ENCODE measurements at places on chromosomes 13 and 19.

DNA sequence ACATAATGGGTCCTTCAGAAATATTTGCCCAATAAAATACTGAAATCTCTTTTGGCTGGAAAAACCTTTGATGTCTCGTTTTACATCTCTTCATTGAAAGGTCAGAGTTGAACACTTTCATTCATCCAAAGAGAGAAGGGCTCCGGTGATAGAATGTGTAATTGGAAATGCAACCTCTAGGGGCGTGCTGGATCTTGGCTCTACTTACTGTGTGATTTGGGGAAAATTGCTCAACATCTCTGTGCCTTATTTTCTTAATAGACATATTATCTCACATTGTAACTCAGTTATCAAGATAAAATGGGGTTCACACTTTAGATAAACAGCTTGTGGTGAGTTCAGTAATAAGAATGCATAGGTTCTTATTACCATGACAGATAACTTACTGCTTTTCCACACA is 1444.1 kb downstream of the SLITRK5 start:
- no peak for DNase-seq

- no peak for DNase-seq
Measured at GRCh38 chr19:50292216-50292827, 36.9 kb downstream of the KCNC3 start.

- no peak for DNase-seq
Measured at GRCh38 chr13:75321084-75321483, 160.9 kb downstream of the TBC1D4 start.

DNA sequence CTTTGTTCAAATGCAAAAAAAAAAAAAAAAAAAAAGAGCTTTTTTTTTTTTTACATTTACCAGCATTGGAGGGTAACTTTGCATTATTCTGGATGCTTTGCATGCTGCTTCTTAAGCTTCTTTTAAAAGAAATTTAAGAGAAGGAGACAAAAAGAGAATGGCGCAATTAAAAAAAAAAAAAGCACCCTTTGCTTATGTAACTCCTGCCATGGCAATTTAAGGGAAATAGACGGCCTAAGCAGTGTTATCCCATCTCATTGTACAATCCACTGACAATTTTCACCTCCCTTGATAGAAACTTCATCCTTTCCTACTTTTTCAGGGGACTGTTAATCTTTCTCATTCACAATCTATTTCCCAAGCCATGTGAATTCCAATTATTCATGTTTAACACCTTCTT is 129.8 kb downstream of the KCTD12 start:
- no peak for DNase-seq

DNA sequence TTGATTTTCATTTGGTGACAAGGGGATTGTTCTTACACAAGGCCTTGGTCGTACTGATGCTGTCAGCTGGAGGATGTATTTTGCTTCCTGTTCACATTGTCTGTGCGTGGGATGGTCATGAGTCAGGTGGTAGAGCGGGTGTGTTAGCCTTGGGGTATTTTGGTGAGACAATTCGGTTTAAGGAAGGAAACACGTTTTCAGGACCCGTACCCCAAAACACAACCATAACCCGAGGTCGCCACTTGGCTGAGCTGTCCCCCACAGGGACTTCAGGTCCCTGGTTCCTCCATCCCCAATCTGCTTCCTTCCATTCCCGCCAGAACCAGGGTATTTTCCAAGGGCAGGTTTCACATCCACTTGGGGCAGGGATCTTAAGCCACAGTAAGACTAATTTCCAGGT is 15.0 kb downstream of the MYO9B start:
- peak; percentile 56 for DNase-seq

- DNase-seq: no peak
Measured at GRCh38 chr13:29484236-29484635, 111.3 kb downstream of the SLC7A1 start.

DNA sequence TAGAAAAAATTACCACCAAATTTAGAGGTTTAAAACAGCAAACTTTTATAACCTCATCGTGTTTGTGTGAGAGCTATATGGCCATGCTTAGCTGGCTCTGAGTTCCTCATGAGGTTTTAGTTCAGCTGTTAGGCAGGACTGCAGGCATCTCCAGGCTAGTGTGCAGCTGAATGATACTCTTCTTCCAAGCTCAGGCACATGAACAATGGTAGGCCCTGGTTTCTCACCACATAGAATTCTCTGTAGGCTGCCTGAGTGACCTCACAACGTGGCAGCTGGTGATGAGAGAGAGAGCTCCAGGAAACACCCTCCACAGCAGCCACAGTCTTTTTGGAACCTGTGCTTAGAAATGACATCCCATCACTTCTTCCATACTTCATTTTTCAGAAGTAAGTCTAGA is 540.6 kb upstream of the MIR17HG start:
- no peak for DNase-seq

- no peak for DNase-seq
Measured at GRCh38 chr13:32988608-32989289, 27.5 kb upstream of the KL start.

DNA sequence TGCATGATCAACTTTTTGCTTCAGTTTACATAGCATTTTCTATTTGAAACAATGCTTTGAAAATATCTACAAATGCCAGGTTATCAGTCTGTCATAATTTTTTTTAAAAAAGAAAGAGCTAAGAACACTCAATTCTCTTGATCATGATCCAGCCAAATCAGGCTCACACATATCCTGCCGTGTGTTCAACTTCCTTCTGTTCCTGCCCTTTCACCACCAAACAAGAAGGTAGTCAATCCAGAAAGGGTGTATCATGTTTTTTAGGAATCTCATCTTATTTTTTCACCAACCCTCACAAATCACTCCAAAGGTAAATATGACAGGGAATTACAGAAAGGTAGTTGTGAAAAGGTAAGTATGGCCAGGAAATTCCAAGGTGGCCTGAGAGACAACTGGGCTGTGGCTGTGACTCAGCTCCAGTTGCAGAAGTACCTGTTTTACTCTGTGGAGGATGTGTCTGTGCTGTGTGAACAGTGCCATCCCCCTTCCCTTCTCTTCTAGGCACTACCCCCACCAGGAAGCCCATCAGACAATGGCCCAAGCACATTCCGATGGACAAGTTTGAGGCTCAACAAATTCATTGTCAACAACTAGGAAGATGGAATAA is 138.8 kb upstream of the GJB6 start:
- DNase-seq: no peak

GRCh38 chr19:1237027-1237659 is 662 bp downstream of the CBARP start:
- no peak for DNase-seq

DNA sequence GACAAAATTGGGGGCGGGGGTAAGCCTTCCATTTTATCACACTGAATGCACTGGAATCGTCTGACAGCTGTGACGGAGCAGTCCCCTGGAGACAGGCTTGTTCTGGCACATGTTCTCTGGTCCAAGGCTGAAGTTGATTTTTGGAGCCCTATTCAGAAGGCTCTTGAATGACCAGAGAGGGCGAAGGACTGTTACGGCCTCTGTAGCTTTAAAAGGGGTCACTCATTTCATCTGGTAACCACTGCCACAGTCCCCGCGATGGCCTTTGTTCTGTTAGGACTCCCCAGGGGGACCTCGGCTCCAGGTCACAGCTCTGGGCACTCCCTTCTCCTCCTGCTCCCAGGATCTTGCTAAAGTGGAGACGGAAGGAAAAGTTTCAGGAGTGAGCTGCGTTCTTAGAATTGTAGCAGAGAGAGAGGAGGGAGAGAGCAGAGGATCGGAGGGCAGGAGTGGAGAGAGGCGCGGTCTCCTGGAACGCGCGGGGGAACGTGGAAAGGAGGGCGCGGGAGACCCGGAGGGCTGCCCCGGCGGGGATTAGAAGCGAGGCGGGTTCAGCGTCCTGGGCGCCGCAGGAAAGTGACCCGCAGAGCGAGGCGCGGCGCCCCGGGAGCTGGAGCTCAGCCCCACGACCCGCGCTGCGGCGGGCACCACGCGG is 134.3 kb upstream of the MYO16 start:
- no peak for DNase-seq

DNA sequence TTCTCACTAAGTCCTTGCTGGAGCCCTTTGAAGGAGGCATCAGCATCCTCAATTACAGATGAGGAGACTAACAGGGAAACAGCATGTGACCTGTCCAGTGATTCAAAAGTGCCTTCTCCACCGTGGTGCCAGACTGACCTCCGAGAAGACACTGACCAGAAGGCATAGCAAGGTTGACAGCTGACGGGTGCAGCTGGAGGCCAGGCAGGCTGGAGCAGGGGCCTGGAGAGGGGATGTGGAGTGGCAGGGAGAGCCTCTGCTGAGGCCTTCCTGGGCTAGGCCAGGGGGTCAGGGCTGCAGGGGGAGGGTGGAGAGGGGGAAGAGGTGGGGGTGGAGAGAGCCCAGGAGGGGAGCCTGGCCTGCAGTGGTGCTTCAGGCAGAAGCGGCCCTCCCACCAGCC is 66.3 kb downstream of the KCTD15 start:
- no peak for DNase-seq

- DNase-seq: no peak
Measured at GRCh38 chr19:54011507-54012211, 20.2 kb downstream of the CACNG6 start.

DNA sequence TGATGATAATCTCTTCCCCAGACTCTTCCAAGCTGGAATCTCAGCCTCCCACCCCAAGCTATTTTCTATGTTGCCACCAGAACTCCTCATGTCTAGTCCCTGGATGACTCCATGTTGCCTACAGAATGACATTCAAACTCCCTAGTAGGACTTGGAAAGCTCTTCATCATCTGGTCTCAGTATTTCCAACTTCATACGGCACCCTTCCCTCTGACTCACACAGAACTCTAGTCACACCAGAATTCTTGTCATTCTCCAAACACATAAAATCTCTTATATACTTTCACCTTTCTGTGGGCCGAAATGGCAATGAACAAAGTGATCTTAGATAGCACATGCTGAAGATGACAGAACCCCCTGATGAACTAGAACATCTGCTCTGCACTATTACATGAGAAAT is 86.2 kb downstream of the CAB39L start:
- no peak for DNase-seq

GRCh38 chr13:31866099-31866498 is 126.8 kb downstream of the RXFP2 start:
- DNase-seq: no peak

- DNase-seq: no peak
Measured at GRCh38 chr13:82717249-82717648, 1165.0 kb downstream of the SLITRK1 start.

- no peak for DNase-seq
Measured at GRCh38 chr13:101611491-101612475, 159.3 kb downstream of the ITGBL1 start.

GRCh38 chr19:19461671-19462622 is 53.4 kb downstream of the TSSK6 start:
- no peak for DNase-seq

DNA sequence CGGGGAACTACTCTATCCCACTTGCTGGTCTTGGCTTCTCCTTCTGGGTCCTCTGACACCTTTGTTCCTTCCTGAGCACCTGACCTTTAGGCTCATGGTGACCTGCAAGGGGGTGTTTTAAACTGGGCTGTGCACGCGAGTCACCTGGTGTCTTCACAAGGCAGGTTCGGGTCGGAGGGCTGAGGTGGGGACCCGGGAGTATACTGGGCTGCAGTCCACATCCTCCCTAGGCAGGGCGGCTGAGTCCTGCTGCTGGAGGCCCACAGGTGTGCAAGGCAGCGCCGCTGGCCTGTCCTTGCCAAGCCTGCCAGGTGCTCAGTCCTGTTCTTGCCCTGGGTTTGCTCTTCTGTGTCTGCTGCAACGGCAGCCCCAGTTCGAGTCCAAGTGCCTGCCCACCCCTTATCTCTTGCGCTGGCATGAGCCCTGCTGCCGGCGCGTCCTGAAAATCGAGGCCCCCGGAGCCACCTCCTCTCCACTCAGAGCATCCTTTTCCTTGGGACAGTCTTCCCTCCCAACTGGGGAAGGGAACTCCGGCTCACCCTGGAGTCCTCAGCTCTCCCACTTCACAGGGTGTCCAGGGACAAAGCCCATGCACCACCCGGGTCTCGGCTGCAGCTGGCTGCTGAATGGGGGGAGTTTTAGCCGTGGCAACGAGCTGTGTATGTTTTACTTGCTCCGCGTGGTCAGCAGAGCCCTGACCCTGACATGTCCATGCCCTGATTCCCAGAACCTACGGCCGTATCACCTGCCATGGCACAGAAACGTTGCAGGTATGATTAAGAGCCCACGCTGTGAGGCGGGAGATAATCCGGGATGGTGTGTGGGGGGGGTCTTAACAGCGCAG is 193.5 kb downstream of the TEX29 start:
- no peak for DNase-seq

- no peak for DNase-seq
Measured at GRCh38 chr13:114155926-114156883, 22.9 kb upstream of the CFAP97D2 start.

- no peak for DNase-seq
Measured at GRCh38 chr13:88031980-88032559, 360.9 kb downstream of the SLITRK5 start.

DNA sequence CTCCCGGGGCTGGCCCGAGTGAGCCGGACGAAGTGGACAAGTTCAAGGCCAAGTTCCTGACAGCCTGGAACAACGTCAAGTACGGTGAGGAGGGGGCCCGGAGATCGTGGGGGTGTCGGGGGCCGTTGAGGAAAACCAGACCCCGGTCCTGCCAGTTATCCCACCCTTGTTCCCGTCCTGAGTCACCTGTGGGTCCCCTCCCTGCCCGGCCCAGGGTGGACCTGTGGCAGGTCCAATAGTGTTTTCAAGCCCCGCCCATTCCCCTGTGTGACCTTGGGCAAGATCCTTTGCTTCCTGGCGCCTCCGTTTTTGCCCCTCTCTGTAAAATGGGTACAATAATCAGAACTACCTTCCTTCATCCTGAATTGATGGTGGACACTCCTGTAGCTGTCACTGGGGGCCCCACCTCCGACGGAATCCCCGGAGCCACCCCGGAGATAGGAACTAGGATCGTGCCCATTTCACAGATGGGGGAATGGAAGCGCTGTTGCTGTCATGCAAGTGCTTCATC is 593 bp downstream of the ATG4D start:
- peak; percentile 51 for DNase-seq
